ENCODE measurements at places on chromosomes 3 and 15. TPM values are rescaled to one million over a fixed set of nuclear protein-coding genes. Genes with fewer than 3 reads are reported as not detected.

Gene ACSBG1
- polyA plus RNA-seq: not detected

Gene ZNF502
- 4.2 TPM for polyA plus RNA-seq

Gene GOLGA8H
- polyA plus RNA-seq: 0.05 TPM

Gene TMEM207
- not detected for polyA plus RNA-seq

- DNase-seq: peak; percentile 58
Observed at GRCh38 chr3:149010504-149010951, 19.2 kb downstream of the GYG1 start.

- peak; percentile 97 for DNase-seq
Observed at GRCh38 chr15:70121624-70122302, 24.0 kb upstream of the TLE3 start.

DNA sequence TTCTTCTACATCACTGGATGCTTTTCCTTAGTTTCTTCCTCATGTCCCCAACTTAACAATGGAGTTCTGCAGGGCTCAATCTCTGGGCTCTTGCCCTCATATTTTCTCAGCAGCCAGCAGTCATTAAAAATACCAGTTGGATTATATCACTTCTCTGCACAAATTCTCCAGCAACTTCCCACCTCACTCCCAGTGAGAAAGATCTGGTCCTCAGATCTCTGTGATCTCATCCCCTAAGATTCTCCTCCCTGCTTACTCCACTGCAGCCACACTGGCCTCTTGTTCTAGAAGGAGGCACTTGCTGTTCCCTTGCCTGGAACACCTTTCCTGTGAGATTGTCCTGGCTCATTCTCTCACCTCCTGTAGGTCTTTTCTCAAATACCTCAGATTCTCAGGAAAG, 6.1 kb downstream of the ERICH6 start:
- DNase-seq: peak; percentile 54

DNA sequence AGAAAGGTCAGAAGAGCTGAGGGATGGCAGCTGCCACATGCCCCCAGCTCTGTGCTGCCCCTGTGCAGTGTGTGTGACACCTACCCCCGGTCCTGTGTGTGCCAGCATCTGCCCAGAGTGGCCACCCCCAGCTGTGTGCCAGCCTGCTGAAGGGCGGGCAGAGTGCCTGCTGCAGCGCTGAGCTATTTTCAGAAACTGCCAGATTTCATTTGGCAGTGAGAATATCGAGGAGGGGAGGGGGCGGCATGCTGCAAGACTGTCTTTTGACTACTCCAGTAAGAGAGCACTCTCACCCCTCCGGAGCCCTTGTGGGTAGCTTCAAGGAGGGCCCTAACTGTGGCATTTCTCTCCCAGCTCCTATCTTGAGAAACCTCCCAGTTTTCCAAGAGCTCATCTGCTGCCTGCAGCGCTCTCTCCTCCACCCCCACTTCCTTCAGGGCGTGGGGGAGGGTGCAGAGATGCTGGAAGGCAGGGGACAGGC, 25.2 kb upstream of the DOCK3 start:
- no peak for DNase-seq

- no peak for DNase-seq
Observed at GRCh38 chr3:195876297-195877064, 31.9 kb downstream of the TNK2 start.

GRCh38 chr15:25171111-25171811, 216.5 kb downstream of the SNRPN start:
- no peak for DNase-seq

GRCh38 chr3:43372809-43373559, 86.6 kb downstream of the SNRK start:
- DNase-seq: peak; percentile 38

Data from fibroblast of lung (primary cell).